ENCODE measurements at places on chromosomes 11 and 22. TPM values are rescaled to one million over a fixed set of nuclear protein-coding genes. Genes with fewer than 3 reads are reported as not detected.

GRCh38 chr22:28931844-28932567, 48.6 kb downstream of the ZNRF3 start:
- DNase-seq: no peak
- no peak overlapping the region for H3K4me3 ChIP-seq
- H3K27ac ChIP-seq: no peak overlapping the region
- peaks cover 25% of the 10 kb centered on the region for H3K4me1 ChIP-seq
- no peaks in the 10 kb centered on the region for H3K27me3 ChIP-seq

GRCh38 chr22:21697880-21698279, 32.1 kb downstream of the PPIL2 start:
- H3K4me3 ChIP-seq: no peak overlapping the region
- peaks cover 30% of the 10 kb centered on the region for H3K4me1 ChIP-seq
- no peak for DNase-seq
- H3K36me3 ChIP-seq: peaks cover 69% of the 10 kb centered on the region
- peak overlapping the region; percentile 85 for H3K27ac ChIP-seq
- no peaks in the 10 kb centered on the region for H3K27me3 ChIP-seq

GRCh38 chr11:67113231-67113721, 5.8 kb upstream of the KDM2A start:
- H3K4me1 ChIP-seq: peaks cover 26% of the 10 kb centered on the region
- no peak overlapping the region for H3K27ac ChIP-seq
- H3K4me3 ChIP-seq: no peak overlapping the region
- no peaks in the 10 kb centered on the region for H3K27me3 ChIP-seq

DNA sequence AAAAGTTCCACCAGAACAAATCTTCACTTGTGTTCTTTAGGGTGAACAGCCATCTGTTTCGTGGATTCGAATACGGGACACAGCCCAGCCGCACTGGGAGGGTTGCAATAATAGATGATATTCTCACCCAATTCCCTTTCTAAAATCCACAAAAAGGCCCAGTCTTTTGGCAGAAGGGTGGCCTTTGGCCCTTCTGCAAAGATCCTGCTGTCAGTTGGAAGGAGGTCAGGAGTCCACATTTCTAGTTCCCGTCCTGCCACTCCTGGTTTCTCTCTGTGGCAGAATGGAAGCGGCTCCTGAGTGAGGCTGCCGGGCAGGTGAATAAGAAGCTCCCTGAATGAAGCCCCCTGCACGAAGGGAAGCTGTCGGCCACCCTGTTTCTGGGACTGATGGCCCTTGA, 11.2 kb upstream of the LINC01488 start:
- no peak overlapping the region for H3K27ac ChIP-seq
- peaks cover 9% of the 10 kb centered on the region for H3K4me1 ChIP-seq
- no peaks in the 10 kb centered on the region for H3K27me3 ChIP-seq
- no peak overlapping the region for H3K4me3 ChIP-seq
- H3K36me3 ChIP-seq: no peaks in the 10 kb centered on the region

DNA sequence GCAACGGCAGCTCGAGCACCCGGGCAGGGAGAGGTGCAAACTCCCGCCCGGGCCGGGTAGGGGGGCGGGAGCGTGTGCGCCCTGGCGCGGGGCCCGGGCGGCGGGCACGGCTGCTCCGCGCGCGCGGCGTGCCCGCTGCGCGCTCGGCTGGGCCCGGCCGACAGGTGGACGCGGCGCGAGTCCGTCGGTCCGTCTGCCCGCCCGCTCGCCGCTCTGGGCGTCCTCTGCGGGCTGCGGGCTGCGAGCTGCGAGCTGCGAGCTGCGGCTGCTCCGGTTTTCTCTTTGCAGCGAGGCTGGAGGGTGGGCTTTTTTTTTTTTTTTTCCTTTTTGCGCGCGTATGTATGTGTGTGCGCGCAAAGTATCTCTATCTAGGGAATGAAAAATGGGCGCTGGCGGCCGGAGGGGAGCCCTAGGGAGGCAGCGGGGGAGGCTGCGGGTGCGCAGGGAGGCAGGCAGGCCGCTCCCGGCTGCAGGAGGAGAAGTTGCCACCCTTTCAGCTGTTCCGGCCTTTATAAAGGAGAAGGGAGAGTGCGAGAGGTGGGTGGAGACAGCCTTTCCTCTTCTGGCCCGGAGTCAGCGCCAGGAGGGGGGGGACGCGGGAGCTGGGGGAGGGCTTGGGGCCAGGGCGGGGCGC, at the start of gene PDGFB:
Gene PDGFB, minus strand, starts transcription at position 487 of the 634 bp plus-strand sequence. CDS start 1,019 bp downstream, outside the sequence.
- H3K27ac ChIP-seq: peak within 1 kb of the TSS; percentile 67
- no peak for DNase-seq
- peaks cover 48% of the 10 kb centered on the region for H3K4me1 ChIP-seq

DNA sequence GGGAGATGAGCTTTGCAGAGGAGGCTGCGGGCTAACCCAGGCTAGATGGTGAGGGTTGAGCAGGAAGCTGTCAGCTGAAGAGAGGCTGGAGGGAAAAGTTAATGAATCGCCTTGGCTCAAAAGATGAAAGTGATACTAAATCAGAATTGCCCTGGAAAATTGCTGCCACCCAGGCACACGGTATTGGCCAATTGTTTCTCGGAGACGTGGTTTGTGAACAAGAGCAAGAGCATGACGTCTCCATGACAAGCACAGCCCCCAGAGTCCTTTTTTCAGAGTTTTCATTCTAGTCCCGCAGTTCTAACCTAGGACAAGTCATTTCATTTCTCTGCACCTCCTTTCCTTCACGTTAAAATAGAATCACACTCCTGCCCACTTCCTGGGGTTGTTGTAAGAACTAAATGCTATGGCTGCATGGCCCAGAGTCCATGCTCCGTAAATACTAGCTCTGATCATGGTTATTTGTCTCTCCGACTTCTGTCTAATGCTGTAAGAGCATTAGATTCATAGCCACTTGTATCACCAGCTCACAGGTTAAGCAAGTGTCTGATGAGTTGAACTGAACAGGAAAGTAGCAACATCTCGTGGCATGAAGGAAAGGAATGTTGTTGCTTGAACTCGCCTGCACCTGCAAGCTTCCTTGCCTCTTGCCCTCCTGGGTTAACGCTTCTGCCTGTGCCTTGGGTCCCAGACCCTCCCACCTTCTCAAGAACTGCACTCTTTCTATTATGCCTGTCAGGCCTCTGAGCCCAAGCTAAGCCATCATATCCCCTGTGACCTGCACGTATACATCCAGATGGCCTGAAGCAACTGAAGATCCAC, 33.8 kb upstream of the NUP50 start:
- H3K4me3 ChIP-seq: no peak overlapping the region
- H3K36me3 ChIP-seq: peaks cover 13% of the 10 kb centered on the region
- H3K27me3 ChIP-seq: no peaks in the 10 kb centered on the region
- H3K27ac ChIP-seq: no peak overlapping the region
- DNase-seq: no peak
- H3K4me1 ChIP-seq: peaks cover 8% of the 10 kb centered on the region

- H3K27ac ChIP-seq: no peak overlapping the region
- no peak for DNase-seq
- H3K36me3 ChIP-seq: no peaks in the 10 kb centered on the region
- no peaks in the 10 kb centered on the region for H3K4me1 ChIP-seq
Observed at GRCh38 chr22:40020956-40021355, 26.2 kb downstream of the FAM83F start.

DNA sequence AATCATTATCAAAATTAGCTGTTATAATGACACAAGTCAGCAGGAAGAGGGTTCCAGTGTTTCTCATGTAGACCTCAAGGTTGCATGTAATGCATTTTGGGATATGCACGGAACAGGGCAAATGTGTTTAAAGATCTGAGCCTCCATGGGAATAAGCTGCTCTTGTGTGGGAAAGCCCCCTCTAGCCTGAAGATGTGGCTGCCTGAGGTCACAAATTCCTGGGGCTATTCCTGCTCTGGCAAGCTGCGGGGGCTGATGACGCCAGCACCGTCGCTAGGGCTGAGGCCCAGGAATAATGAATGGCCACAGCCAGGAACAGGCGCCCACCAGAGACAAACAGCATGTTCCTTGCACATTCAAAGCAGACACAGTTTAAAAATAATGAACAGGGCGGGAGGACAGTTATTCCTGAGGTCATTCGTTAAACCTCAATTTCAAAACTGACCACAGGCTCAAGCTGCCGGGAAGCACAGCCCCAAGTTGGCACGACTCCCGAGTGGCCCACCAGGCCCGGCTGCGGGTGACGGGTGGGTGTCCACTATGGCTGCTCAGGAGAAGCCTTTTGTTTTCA, 11.7 kb downstream of the OSBPL5 start:
- peak overlapping the region; percentile 96 for H3K27ac ChIP-seq
- peak; percentile 93 for DNase-seq
- H3K4me1 ChIP-seq: no peaks in the 10 kb centered on the region
- no peak overlapping the region for H3K4me3 ChIP-seq
- no peaks in the 10 kb centered on the region for H3K36me3 ChIP-seq
- no peaks in the 10 kb centered on the region for H3K27me3 ChIP-seq

DNA sequence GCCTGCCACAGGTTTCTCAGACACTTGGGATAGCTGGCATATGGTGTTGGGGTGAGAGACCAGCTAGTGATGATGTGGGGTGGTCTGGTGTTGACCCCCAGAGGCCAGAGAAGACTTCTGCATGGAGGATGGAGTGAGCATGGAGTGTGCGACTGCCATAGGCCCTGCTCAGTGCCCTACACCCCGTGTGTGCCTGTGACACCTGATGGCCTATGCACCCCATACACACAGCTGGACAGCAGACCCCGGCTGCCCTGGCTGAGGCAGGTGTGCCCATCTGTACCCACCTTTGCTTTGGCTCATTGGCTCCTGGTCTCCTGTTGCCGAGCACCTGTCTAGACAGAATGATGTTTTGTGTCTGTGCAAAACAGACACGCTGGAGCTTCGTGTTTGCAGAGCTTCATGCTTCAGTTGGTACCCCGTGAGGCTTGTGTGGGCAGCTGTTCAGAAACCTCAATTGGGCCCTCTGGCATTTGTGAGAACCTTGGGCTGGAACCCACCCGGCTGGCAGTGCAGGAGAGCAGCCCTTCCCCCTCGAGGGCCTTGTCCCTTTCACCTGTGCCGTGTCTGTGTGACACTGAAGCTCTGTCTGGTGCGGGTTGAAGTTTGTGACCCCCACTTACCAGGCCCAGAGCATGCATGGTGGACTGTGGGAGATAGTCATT, 27.6 kb downstream of the BCR start:
- H3K36me3 ChIP-seq: no peaks in the 10 kb centered on the region
- H3K27me3 ChIP-seq: no peaks in the 10 kb centered on the region
- no peak overlapping the region for H3K4me3 ChIP-seq
- no peak overlapping the region for H3K27ac ChIP-seq
- DNase-seq: no peak
- peaks cover 41% of the 10 kb centered on the region for H3K4me1 ChIP-seq

The DTX4 gene
- 7.8 TPM for total RNA-seq

The LIPT2 gene
- total RNA-seq: 3.6 TPM

The KCTD17 gene
- total RNA-seq: 17.8 TPM

The IGSF22 gene
- not detected for total RNA-seq

All from sigmoid colon (tissue), 7 donors.